ENCODE measurements at places on chromosomes 16 and 17. TPM values are rescaled to one million over a fixed set of nuclear protein-coding genes. Genes with fewer than 3 reads are reported as not detected.

The GNAO1 gene
- total RNA-seq, result 10.9 TPM

The SHISA6 gene
- not detected for total RNA-seq

The CHST6 gene
- 1.4 TPM for total RNA-seq

The PERCC1 gene
- not detected for total RNA-seq

The PYY gene
- total RNA-seq, result not detected

The LRRC37B gene
- 12.9 TPM for total RNA-seq

The TVP23A gene
- total RNA-seq, result not detected

The CRYBA1 gene
- not detected for total RNA-seq

The DPEP2 gene
- not detected for total RNA-seq

The CMTM1 gene
- 3.8 TPM for total RNA-seq

The SERPINF2 gene
- total RNA-seq, result 0.05 TPM

The SLC38A8 gene
- not detected for total RNA-seq

The CSNK1D gene
- 43.7 TPM for total RNA-seq

The OR2C1 gene
- not detected for total RNA-seq

The NOTUM gene
- 3.2 TPM for total RNA-seq

The GRIN2C gene
- not detected for total RNA-seq

The CLEC19A gene
- total RNA-seq, result not detected

The TBC1D28 gene
- total RNA-seq, result not detected

The GJD3 gene
- total RNA-seq, result not detected

The G6PC1 gene
- total RNA-seq, result not detected

The TBKBP1 gene
- total RNA-seq, result 2.6 TPM

The IRX3 gene
- total RNA-seq, result 8.4 TPM

The OTOP3 gene
- total RNA-seq, result not detected

The C16orf89 gene
- 0.17 TPM for total RNA-seq

The SYT17 gene
- total RNA-seq, result 0.39 TPM

The GFOD2 gene
- total RNA-seq, result 18.6 TPM

The FOXN1 gene
- not detected for total RNA-seq

The HSD17B1 gene
- total RNA-seq, result 0.54 TPM

The MYOCD gene
- total RNA-seq, result 1.5 TPM

The SECTM1 gene
- total RNA-seq, result 30.2 TPM

The KCNJ12 gene
- 0.17 TPM for total RNA-seq

The SRP68 gene
- 28.5 TPM for total RNA-seq

The KRT39 gene
- total RNA-seq, result not detected

The COL1A1 gene
- total RNA-seq, result 81.3 TPM

The KRTAP9-9 gene
- not detected for total RNA-seq

The GDPD3 gene
- total RNA-seq, result 1.8 TPM

The ESRP2 gene
- not detected for total RNA-seq

The TRPV3 gene
- total RNA-seq, result 1.4 TPM

All from M059J (cell line).